CD4-positive, alpha-beta T cell treated with Interleukin-4 for 4 hours (primary cell): ENCODE measurements at places on chromosomes 1 and 21.

- DNase-seq: no peak
Observed at GRCh38 chr21:31710586-31710985, 21.3 kb downstream of the SCAF4 start.

GRCh38 chr1:31444725-31445448 lies 31.9 kb downstream of the SERINC2 start:
- no peak for DNase-seq

- DNase-seq: no peak
Observed at GRCh38 chr1:114130846-114131525, 22.7 kb downstream of the SYT6 start.

DNA sequence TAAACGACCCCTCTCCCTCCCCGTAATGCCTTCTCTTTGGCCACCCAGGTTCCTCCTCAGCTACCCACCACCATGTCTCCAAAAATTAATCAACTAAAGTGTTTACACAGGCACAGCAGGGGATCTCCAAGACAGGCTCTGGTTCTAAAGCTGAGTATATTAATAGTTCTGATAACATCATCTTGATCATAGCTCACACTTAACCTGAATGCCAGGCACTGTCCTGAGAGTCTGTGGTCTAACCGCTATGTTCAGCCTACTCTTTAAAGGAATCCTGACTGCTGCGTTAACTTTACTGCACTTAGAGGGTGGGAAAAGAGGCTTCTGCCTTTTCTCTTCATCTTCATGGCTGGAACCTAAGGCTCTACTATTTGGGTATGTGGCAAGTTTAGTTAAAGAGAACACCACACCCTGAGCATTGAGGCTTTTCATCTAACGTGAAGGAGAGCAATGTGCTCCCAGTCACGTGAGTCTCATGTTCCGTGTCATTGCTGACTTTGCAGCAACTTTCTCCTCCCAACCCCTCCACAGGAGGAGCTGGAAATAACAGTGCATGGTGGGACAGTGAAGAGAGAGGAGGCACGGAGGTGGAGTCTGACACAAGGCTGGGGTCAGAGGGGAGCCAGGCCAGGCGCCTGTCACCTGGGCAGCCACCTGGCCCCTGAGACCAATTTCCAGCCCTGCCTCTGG lies 86.4 kb downstream of the FAM78B start:
- DNase-seq: no peak

DNA sequence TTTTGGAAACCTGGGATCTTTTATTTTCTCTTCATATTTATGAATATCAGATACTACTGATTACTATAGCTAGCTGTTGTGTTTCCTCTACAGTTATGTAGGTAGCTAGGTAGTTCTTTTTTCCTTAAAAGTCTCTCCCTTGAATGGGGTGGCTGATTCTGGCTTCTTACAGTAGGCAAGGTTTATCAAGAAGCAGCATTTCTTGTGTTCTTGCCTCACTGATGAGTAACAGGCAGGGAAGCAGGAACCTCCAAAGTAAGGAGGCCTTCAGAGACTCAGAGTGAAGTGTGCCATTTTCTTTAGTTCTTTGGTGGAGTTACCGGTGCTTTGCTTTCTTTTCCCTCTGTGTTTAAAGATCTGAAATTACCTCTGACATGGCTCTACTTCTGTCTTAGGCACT lies 56.0 kb downstream of the ZMYM4 start:
- no peak for DNase-seq

- DNase-seq: peak; percentile 43
Observed at GRCh38 chr1:32071758-32072621, 749 bp upstream of the TMEM39B start.

GRCh38 chr1:28067523-28068090 lies 20.8 kb downstream of the EYA3 start:
- DNase-seq: no peak

DNA sequence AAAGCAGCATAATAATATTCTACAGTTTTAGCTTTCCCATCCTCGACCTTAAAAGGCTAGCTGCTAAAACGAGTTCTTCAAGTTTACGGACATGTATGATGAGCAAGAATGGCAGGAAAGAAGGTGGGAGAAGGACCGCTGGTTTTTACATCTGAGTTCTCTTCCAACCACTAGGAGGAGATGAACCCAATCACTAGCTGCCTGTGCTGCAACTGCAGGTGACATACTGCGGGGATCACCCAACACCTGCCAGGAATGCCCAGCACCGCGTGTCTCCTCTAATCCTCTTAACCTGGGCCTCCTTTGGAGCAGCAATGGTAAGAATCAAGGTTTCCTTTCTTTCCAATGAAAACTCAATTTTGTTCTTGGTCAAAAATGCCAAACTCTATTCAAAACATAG lies 23.5 kb downstream of the TOR3A start:
- no peak for DNase-seq

DNA sequence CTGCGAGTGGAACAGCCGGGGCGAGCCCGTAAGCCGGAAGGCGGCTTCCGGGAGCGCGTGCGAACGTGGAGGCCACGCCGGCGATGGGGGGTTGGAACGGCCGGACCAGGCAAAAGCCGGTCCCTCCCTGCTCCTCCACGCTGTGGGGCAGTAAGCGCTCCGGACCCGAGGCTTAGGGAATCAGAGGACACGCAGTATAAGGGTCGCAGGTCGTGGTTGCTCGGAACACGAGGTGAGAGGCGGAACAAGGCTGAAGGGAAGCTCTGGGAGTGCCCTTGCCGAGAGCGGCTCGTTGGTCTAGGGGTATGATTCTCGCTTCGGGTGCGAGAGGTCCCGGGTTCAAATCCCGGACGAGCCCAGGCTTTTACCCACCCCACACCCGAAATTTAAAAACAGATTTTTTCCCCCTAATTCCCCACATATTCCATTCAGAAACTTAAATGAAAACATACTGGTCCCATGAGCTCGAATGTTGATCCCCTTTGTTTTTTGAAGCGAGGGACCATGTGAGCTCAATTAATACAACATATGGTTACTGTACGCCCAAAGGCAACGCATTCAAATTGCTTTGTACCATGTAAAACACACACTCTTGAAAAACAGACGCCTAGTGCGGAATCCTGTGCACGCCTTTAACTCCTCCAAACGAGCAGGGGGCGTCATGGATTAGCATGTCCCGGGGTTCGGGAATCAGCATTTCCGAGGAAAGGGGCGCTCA lies 7.2 kb upstream of the MPZL1 start:
- DNase-seq: peak; percentile 84

- DNase-seq: no peak
Observed at GRCh38 chr1:243447844-243448243, 192.0 kb downstream of the SDCCAG8 start.

GRCh38 chr1:31897526-31898100 lies 40.6 kb downstream of the PTP4A2 start:
- no peak for DNase-seq

DNA sequence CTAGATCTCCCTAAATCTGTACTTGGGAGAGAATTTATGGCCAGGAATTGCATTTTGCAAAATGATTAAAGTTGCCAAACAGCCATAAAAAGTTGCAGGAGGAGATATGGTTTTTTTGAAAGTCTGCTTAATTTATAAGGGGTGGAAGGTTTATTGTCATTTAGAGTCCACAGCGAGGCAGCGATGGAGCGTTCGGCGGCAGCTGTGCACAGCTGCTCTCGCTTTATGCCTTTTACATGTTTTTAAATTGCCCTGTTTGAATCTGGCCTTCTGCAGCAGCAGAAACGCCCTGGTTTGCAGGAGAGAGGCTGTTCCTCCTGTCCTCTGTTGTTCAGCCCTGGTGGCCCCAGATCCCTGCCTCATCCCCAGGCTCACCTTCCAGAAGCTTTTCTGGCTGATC lies 144.9 kb upstream of the POU3F1 start:
- DNase-seq: no peak

DNA sequence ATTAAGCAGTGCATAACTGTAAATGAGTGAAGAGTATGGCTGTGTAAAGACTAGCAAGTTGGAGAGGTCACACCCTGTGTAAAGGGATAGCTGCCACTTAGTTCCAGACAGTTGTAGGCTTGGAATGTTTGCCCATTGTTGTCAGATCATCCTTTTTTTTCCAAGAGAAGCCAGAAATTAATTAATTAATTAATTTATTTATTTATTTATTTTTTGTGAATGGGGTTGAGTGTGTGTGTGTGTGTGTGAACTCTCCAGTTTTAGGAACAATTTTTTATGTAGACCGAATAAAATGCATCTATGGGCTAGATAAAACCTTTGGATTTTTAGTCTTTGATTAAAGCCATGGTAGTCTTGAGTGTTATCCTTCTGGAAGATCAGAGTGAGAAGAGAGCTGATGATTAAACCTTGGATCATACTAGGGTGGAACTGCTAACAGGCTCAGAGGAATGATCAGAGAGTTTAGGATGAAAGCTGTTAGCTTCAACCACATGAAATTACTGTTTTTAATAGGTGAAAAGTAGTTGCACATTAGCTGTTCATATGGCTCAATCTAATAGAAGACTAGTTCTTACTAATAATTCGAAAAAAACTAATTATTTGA lies 58.4 kb downstream of the OSBPL9 start:
- no peak for DNase-seq

DNA sequence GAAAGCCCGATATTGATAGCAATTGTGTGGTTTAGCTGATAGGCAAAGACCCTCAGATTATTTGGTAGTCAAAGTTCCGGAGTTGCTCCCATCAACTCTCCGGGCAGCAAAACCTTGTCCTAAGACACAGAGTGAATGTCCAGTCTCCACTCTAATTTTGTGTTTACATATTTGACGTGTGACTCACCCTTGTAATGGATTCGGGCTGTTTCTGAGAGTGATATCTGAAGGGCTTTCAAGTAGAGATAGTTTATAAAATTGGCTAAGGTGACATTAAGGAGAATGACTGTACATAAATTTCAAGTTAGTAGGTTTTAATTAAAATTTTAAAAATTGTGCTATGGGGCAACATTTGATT lies 154.2 kb downstream of the CNIH3 start:
- DNase-seq: no peak

- DNase-seq: no peak
Observed at GRCh38 chr1:78240755-78241154, 195.0 kb downstream of the GIPC2 start.

- no peak for DNase-seq
Observed at GRCh38 chr21:44509539-44509938, 30.5 kb downstream of the KRTAP10-1 start.

GRCh38 chr1:153025797-153026196 lies 5.2 kb upstream of the SPRR1B start:
- DNase-seq: no peak

GRCh38 chr21:45558044-45558721 lies 15.9 kb upstream of the SLC19A1 start:
- DNase-seq: no peak
